ENCODE measurements at places on chromosomes 12 and 14. TPM values are rescaled to one million over a fixed set of nuclear protein-coding genes. Genes with fewer than 3 reads are reported as not detected.
A peak's percentile ranks its signal among the peaks of the same experiment; 100 is the strongest.

DNA sequence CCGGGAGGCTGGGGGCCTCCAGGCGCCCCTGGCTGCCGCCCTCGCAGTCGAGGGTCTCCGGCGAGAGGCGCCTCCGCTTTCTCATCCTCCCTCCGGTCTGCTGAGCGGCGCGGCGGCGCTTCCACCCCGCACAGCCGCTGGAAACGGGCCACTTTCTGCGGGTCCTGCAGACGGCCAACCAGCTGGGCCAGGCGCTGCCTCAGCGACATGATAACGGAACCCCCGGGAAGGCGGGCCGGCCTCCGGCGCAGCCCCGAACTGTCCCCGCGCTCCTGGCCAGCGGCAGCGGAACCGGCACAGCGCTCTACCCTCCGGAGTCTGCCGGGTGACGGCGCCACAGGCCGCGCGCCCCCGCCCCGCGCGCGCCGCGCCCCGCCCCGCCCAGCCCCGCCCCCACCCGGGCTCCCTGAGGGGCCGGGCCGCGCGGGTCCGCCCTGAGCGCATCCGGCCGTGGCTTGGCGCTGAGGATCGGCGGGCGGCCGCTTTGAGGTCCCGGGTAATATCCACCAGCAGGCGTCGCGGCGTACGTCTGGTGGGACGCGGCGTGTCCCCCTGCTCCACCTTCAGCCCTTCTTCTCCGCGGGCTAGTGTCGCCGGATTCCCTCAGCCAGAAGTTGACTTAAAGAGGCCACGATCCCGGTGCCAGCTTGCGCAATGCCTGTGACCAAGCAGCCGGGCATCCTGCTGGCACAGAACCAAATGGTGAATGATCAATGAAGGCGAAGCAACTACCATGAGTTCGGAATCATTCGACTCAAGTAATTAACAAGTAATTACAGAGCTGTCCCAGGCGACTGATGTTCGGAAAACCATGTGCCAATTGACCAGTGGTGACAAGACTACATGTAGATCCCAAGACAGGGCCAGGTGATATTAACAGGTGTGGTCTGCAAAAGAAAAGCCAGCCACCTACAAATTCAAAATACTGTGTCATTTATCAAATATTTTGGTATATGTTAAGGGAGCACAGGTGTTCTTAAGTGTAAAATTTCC lies at the start of gene SGPP1:
Gene SGPP1, minus strand, starts transcription at position 330 of the 993 bp plus-strand sequence. Its CDS starts 121 bp downstream, at position 209.
- H3K4me3 ChIP-seq, result peak within 1 kb of the TSS; percentile 87
- peak within 1 kb of the TSS; percentile 97 for H3K27ac ChIP-seq
- H3K36me3 ChIP-seq, result no peaks in the 10 kb centered on the region
- peaks cover 30% of the 10 kb centered on the region for H3K4me1 ChIP-seq
- H3K27me3 ChIP-seq, result no peaks in the 10 kb centered on the region

DNA sequence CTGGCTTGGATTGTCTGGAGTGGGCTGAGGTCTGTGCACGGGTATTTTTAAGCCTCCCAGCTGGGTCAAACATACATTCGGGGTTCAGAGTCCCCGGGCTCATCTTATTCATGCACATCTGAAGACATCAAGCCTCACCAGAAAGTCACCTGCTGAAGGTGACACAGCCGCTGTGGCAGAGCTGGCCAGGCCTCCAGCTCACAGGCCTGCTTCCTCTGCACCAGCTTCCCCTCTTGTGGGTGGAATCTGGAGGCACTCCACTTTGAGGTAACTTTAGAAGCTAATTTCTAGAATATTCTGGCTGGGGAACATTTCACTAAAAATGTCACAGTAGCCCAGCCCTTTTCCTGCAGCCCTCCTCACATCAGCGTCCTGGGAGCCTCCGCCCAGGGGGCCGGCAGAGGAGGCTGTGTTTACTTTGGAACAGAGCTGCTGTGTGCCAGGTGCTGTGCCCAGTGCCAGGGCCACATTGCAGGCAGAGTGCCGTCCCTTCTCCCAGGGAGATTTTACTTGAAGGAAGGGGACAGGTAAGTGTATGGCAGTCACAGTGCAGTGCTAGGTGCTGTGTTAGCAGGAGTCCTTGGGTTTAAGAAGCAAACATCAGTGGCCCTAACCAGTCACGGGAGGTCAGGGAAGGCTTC lies 62.2 kb downstream of the TSPAN11 start:
- H3K27ac ChIP-seq, result no peak overlapping the region
- no peaks in the 10 kb centered on the region for H3K4me1 ChIP-seq
- no peaks in the 10 kb centered on the region for H3K27me3 ChIP-seq
- H3K36me3 ChIP-seq, result no peaks in the 10 kb centered on the region

GRCh38 chr12:73598626-73599025 lies 939.0 kb upstream of the ATXN7L3B start:
- DNase-seq, result no peak
- H3K4me3 ChIP-seq, result no peak overlapping the region
- no peaks in the 10 kb centered on the region for H3K4me1 ChIP-seq
- no peaks in the 10 kb centered on the region for H3K36me3 ChIP-seq
- no peaks in the 10 kb centered on the region for H3K27me3 ChIP-seq
- no peak overlapping the region for H3K27ac ChIP-seq

- no peak for DNase-seq
- no peak overlapping the region for H3K27ac ChIP-seq
- no peak overlapping the region for H3K4me3 ChIP-seq
- H3K27me3 ChIP-seq, result no peaks in the 10 kb centered on the region
- H3K36me3 ChIP-seq, result no peaks in the 10 kb centered on the region
These were observed 758.0 kb downstream of the BCL11B start for GRCh38 chr14:98514016-98514415.

DNA sequence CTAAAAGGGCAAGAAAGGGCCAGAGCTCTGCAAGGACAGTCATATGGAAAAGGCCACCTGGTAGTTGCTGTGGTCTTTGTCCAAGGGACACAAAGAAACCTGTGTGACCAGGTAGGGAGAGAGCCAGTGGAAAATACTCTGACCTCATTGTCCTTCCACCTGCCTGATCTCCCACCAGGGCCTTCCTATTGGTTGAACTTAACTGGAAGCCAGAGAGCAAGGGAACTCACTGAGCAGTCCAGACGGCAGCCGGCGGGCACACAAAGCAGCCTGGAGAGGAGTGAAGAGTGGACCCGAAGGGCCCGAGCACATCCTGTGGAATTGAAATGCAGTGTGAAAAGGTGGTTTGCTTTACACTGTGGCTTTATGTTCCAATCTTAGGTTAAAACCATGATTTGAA lies 120.7 kb downstream of the SLC25A21 start:
- no peaks in the 10 kb centered on the region for H3K36me3 ChIP-seq
- DNase-seq, result no peak
- H3K4me3 ChIP-seq, result no peak overlapping the region
- H3K27me3 ChIP-seq, result no peaks in the 10 kb centered on the region

- H3K27me3 ChIP-seq, result no peaks in the 10 kb centered on the region
- no peak overlapping the region for H3K27ac ChIP-seq
- peaks cover 20% of the 10 kb centered on the region for H3K4me1 ChIP-seq
- H3K36me3 ChIP-seq, result no peaks in the 10 kb centered on the region
- no peak for DNase-seq
These were observed 49.4 kb downstream of the PHLDA1 start for GRCh38 chr12:75982169-75982564.

GRCh38 chr12:76275511-76276093 lies 72.6 kb downstream of the BBS10 start:
- H3K27ac ChIP-seq, result peak overlapping the region; percentile 70
- H3K36me3 ChIP-seq, result no peaks in the 10 kb centered on the region
- no peaks in the 10 kb centered on the region for H3K27me3 ChIP-seq
- H3K4me3 ChIP-seq, result no peak overlapping the region
- no peaks in the 10 kb centered on the region for H3K4me1 ChIP-seq

- H3K27me3 ChIP-seq, result no peaks in the 10 kb centered on the region
- H3K27ac ChIP-seq, result no peak overlapping the region
- no peaks in the 10 kb centered on the region for H3K36me3 ChIP-seq
- no peak overlapping the region for H3K4me3 ChIP-seq
- H3K4me1 ChIP-seq, result no peaks in the 10 kb centered on the region
- no peak for DNase-seq
These were observed 77.6 kb upstream of the RIC8B start for GRCh38 chr12:106696681-106697417.

GRCh38 chr14:71645656-71646055 lies 286.6 kb upstream of the RGS6 start:
- H3K36me3 ChIP-seq, result no peaks in the 10 kb centered on the region
- DNase-seq, result no peak
- H3K27ac ChIP-seq, result no peak overlapping the region
- H3K27me3 ChIP-seq, result no peaks in the 10 kb centered on the region
- no peak overlapping the region for H3K4me3 ChIP-seq

GRCh38 chr14:87231336-87232026 lies 761.5 kb downstream of the GALC start:
- H3K36me3 ChIP-seq, result no peaks in the 10 kb centered on the region
- no peaks in the 10 kb centered on the region for H3K27me3 ChIP-seq
- no peak overlapping the region for H3K4me3 ChIP-seq
- H3K27ac ChIP-seq, result no peak overlapping the region
- no peak for DNase-seq

- no peak for DNase-seq
- H3K27me3 ChIP-seq, result no peaks in the 10 kb centered on the region
- H3K36me3 ChIP-seq, result no peaks in the 10 kb centered on the region
- H3K4me1 ChIP-seq, result peaks cover 4% of the 10 kb centered on the region
- H3K4me3 ChIP-seq, result no peak overlapping the region
These were observed 40.4 kb downstream of the TMCC3 start for GRCh38 chr12:94609917-94610443.

- H3K4me3 ChIP-seq, result no peak overlapping the region
- no peaks in the 10 kb centered on the region for H3K4me1 ChIP-seq
- H3K27ac ChIP-seq, result no peak overlapping the region
These were observed 85.0 kb downstream of the TBX5 start for GRCh38 chr12:114320968-114321367.

DNA sequence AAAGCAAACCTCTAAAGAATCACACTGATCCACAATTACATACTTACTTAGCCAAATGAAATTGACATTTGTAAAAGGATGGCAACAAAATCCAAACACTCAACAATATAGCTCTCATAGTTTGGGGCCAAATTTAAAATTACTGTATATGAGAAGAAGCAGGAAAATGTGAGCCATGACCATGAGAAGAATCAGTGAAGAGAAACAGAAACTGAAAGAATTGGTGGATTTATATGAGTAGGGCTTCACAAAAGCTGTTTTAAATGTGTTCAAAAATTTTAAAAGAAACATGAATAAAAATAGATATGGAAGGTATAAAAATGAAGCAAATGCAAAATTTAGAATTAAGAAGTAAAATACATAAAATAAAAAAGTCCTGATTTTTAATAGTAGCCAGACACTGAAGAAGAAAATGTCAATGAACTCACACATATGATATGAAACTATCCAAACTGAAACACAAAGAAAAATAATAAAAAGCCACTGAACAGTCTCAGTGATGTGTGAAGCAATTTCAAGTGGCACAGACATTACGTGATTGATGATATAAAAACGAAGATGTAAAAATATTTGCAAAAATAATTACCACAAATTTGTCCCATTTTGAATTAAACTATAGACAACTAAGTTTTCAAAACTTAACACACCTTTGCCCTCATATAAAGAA lies 87.9 kb upstream of the MDGA2 start:
- H3K27me3 ChIP-seq, result no peaks in the 10 kb centered on the region
- no peak overlapping the region for H3K27ac ChIP-seq
- H3K36me3 ChIP-seq, result no peaks in the 10 kb centered on the region
- no peak overlapping the region for H3K4me3 ChIP-seq
- no peaks in the 10 kb centered on the region for H3K4me1 ChIP-seq
- no peak for DNase-seq

- no peaks in the 10 kb centered on the region for H3K27me3 ChIP-seq
- H3K4me1 ChIP-seq, result peaks cover 17% of the 10 kb centered on the region
- no peaks in the 10 kb centered on the region for H3K36me3 ChIP-seq
These were observed 92.7 kb downstream of the AKAP6 start for GRCh38 chr14:32421781-32422180.

GRCh38 chr12:132053338-132054330 lies 90.5 kb downstream of the DDX51 start:
- no peak overlapping the region for H3K27ac ChIP-seq
- H3K4me3 ChIP-seq, result no peak overlapping the region
- DNase-seq, result no peak
- no peaks in the 10 kb centered on the region for H3K27me3 ChIP-seq
- H3K4me1 ChIP-seq, result no peaks in the 10 kb centered on the region
- H3K36me3 ChIP-seq, result peaks cover 76% of the 10 kb centered on the region

- H3K4me3 ChIP-seq, result no peak overlapping the region
- DNase-seq, result no peak
- no peaks in the 10 kb centered on the region for H3K4me1 ChIP-seq
- no peaks in the 10 kb centered on the region for H3K27me3 ChIP-seq
These were observed 3.6 kb upstream of the KRT5 start for GRCh38 chr12:52523824-52524223.

GRCh38 chr12:48030173-48030650 lies 25.9 kb upstream of the COL2A1 start:
- DNase-seq, result no peak
- H3K4me3 ChIP-seq, result no peak overlapping the region

DNA sequence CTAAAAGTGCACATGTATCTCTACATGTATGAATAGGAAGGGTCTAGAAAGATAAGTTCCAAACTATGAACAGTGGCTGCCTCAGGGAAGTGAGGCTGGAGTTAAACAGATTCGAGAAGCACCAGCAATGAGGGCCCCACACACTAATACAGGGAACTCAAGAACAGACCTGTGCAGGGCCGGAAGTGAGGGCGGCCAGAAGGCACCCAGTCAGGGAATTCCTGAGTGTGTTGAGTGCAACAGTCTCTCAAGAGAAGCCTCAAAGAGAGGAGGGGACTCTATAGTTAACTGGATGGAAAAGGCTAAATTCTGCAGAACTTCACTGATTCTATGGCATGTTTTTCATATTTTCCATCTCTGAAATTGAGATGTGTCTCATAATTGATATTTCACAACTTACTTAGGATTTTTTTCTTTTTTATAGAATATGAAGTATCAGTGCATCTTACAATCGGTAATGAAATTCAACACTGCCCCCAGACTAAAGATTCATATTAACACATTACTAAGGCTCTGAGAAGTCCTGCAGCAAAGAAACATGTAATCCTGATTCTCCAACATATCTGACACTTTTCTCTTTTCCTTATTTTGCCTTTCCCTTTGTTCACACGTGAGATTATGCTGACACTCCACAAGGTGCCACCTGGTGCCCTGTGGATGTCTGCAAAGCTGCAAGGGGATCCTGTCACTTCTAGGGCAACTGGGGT lies 61.3 kb downstream of the CHGA start:
- H3K4me1 ChIP-seq, result peaks cover 11% of the 10 kb centered on the region
- H3K36me3 ChIP-seq, result no peaks in the 10 kb centered on the region
- no peaks in the 10 kb centered on the region for H3K27me3 ChIP-seq

GRCh38 chr14:102930138-102930752 lies 7.8 kb downstream of the AMN start:
- no peak for DNase-seq
- peaks cover 28% of the 10 kb centered on the region for H3K4me1 ChIP-seq
- H3K36me3 ChIP-seq, result peaks cover 12% of the 10 kb centered on the region
- H3K4me3 ChIP-seq, result no peak overlapping the region

Gene NKX2-8
- not detected for total RNA-seq

Gene TMEM121
- 0.78 TPM for total RNA-seq

Gene RHOJ
- total RNA-seq, result 1.8 TPM

Gene TMEM229B
- 44.2 TPM for total RNA-seq

Gene MYBPC1
- total RNA-seq, result not detected

Gene RNFT2
- total RNA-seq, result 4.2 TPM

Gene VWF
- total RNA-seq, result 34.1 TPM

Gene RTN1
- total RNA-seq, result 13.1 TPM
